ENCODE measurements at places on chromosomes 1 and 21.

DNA sequence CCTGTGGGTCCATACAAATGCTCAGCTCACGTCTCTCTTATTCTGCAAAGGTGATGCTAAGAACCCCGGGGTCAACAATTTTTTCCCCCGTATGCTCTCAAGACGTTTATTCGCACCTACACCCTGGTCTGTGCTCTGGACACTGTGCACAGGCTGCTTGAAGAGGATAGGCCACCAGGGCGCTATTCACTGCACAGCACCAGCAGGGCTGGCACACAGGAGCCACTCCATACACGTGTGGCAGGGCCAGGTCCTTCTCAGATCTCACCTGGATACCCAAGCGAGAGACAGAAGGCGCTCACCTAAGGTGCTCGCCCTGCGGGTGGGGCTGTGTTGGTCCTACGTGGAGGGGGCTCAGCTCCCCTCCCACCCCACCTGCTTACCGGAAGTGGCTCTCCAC is 16.7 kb downstream of the TMEM63A start:
- no peak overlapping the region for H3K4me3 ChIP-seq
- H3K27ac ChIP-seq = no peak overlapping the region
- H3K27me3 ChIP-seq = no peaks in the 10 kb centered on the region
- peaks cover 57% of the 10 kb centered on the region for H3K36me3 ChIP-seq
- no peak for DNase-seq

DNA sequence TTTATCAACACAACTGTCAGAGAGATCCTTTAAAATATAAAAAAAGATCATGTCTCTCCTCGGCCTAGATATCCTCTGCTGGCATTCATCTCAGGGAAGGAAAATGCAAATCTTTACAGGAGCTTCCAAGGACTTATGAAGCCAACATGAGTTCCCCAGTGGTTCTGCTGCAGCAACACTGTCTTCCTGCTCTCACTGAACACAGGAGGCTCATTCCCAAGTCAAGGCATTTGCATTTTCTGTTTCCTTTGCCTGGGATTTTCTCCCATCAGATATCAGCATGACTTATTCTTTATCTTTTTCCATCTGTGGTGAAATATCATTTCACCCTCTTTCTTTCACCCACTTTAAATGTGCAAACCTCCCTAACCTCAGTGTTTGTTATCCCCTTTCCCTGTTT is 513.8 kb upstream of the ZP4 start:
- DNase-seq = peak; percentile 7
- no peak overlapping the region for H3K27ac ChIP-seq
- peaks cover 3% of the 10 kb centered on the region for H3K4me1 ChIP-seq
- H3K4me3 ChIP-seq = no peak overlapping the region

DNA sequence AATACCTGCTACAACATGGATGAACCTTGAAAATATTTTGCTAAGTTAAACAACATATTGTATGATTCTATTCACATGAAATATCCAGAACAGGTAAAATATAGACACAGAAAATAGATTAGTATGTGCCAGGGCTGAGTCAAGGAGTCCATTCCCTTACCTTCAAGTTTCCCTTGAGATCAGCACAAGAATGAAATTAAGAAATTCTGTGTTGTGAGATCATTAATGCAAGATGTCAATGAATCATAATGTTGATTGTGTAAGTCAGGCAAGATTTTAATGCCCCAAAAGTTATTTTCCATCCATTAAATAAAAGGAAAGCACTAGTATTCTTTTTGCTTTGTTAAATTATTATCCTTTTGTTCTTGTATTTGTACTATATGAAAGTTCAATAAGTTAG is 139.4 kb downstream of the MRPL39 start:
- no peaks in the 10 kb centered on the region for H3K4me1 ChIP-seq
- H3K36me3 ChIP-seq = no peaks in the 10 kb centered on the region
- H3K27ac ChIP-seq = no peak overlapping the region
- DNase-seq = no peak

DNA sequence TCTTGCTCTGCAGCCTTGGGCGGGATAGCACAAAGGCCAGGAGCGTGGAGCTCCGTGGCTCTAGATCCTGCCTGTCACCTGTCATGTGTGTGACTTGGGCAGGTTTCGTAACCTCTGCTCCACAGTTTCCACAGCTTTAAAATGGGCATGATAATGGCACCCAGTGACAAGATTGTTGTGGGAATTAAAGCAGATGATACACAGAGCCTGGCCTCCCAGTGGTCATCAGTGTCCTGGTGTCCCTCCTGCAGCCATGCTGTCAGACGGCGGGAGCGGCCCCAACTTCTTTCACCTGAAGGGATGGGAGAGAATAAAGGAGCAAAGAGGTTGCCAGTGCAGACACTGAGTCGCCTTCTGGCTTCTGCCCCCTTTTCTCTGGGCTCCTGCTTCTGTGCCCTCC is 61.5 kb downstream of the SLC37A1 start:
- no peaks in the 10 kb centered on the region for H3K27me3 ChIP-seq
- DNase-seq = no peak
- no peak overlapping the region for H3K4me3 ChIP-seq
- H3K4me1 ChIP-seq = peaks cover 3% of the 10 kb centered on the region
- no peak overlapping the region for H3K27ac ChIP-seq

DNA sequence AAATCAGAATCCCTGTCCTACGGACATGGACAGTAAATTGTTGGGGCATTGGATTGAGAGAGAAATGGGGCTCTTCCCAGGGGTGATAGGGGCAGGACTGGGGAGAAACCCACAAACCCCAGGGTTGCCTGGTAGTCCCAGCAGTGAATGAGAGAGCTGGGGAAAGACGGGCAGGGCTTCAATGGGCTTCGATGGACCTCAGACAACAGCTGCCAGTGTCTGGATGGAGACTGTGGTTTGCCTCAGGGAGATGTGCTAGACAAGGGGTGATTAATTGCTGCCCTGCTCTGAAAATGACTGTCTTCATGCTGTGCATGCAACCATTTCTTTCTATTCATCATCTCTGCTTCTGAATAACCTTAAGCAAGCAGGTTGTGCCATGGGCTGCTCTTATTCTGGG is 7.4 kb downstream of the GPR25 start:
- peaks cover 3% of the 10 kb centered on the region for H3K27me3 ChIP-seq
- no peaks in the 10 kb centered on the region for H3K36me3 ChIP-seq
- H3K4me1 ChIP-seq = peaks cover 2% of the 10 kb centered on the region
- no peak overlapping the region for H3K4me3 ChIP-seq

GRCh38 chr1:161838885-161839284 is 72.8 kb downstream of the ATF6 start:
- no peaks in the 10 kb centered on the region for H3K27me3 ChIP-seq
- H3K36me3 ChIP-seq = peaks cover 2% of the 10 kb centered on the region
- no peaks in the 10 kb centered on the region for H3K4me1 ChIP-seq
- no peak overlapping the region for H3K4me3 ChIP-seq
- H3K27ac ChIP-seq = no peak overlapping the region

DNA sequence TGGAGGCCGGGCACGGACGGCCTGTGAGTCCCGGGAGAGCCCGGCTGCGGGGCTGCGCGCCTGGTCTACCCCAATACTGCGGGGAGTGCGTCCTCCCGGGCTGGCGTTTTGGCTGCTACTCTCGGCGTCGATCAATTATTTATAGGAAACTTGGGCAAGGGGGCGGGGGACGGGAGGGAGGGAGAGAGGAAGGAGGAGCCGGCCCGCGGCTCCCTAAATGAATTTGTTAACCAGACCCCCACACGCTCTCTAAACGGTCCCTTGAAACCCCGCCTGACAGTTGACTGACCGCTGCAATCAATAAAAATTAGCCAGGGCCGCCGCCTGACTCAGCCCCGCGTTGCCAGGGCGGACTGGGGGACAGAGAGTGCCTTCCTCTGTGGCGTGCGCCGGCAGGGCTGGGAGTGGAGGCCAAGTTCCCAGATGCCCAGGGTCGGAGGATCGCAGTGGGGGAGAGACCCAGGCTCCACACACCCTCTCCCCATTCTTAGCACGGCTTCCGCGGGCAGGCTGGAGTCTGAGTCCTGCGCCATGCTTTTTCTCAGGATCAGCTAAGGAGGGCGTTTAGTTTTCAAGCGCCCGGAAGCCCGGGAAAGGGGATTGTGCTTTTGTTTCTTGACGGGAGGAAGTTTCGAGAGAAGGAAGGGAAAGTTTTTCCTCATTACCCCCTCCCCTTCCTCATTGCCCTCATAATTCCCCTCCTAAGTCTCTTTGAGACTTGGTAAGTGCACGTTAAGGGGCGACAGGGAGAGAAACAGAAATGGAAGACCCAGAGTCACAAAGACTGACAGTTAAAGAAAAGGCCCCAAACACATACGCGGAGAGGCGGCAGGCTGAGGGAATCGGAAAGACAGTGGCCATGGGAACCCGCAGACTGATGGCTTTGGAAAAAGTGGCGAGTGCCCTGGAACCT is 6.2 kb downstream of the PAX7 start:
- H3K27ac ChIP-seq = no peak overlapping the region
- no peaks in the 10 kb centered on the region for H3K36me3 ChIP-seq
- peaks cover 95% of the 10 kb centered on the region for H3K27me3 ChIP-seq
- peaks cover 6% of the 10 kb centered on the region for H3K4me1 ChIP-seq

DNA sequence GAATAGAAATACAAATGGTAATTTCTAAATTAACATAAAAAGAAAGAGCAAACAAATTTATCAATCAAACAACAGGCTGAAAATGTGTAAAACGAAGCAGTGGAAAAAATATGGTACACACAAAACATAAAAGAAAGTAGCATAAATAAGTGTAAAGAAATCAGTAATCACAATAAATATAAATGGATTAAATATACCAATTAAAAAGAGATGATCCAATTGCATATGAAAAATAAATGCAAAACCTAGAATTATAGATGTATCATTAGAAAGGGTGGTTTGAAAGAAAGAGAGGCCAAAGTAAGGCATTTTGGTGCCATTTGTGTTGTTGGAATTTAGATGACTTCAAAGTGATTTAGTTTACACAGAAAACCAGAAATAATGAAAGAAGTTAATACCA is 202.2 kb downstream of the PTBP2 start:
- no peak overlapping the region for H3K27ac ChIP-seq
- H3K27me3 ChIP-seq = no peaks in the 10 kb centered on the region
- no peak for DNase-seq
- no peak overlapping the region for H3K4me3 ChIP-seq
- no peaks in the 10 kb centered on the region for H3K36me3 ChIP-seq

- DNase-seq = no peak
- H3K4me1 ChIP-seq = no peaks in the 10 kb centered on the region
- no peaks in the 10 kb centered on the region for H3K36me3 ChIP-seq
- H3K4me3 ChIP-seq = no peak overlapping the region
- H3K27me3 ChIP-seq = no peaks in the 10 kb centered on the region
Measured at GRCh38 chr1:75214017-75214416, 79.8 kb downstream of the LHX8 start.

DNA sequence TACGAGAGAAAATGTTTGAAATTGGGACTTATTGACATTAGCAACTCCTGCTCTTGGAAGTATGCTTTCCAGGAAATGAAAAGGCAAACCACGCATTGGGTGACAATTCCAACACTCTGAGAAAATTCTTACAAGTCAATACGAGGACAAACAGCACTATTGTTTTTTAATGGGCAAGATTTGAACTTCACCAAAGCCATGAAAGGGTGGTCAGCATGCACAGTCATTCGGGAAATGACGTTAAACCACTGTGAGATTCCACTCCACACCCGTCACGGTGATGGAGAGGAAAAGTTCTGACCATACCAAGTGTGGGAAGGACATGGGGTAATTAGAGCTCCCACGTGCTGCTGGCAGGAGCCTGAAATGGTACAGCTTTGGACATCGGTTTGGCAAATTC is 12.2 kb upstream of the PRXL2B start:
- peaks cover 5% of the 10 kb centered on the region for H3K27me3 ChIP-seq
- H3K4me3 ChIP-seq = no peak overlapping the region
- H3K4me1 ChIP-seq = peaks cover 7% of the 10 kb centered on the region
- H3K36me3 ChIP-seq = no peaks in the 10 kb centered on the region
- DNase-seq = no peak

Data from mesenchymal stem cell (in vitro differentiated cells and primary cell).